ENCODE measurements at places on chromosomes 1 and 21. TPM values are rescaled to one million over a fixed set of nuclear protein-coding genes. Genes with fewer than 3 reads are reported as not detected.

GRCh38 chr1:42957880-42958487 lies 684 bp downstream of the SLC2A1 start:
- peak; percentile 86 for DNase-seq

- DNase-seq, result no peak
Measured at GRCh38 chr1:232127190-232127589, 500.6 kb downstream of the DISC1 start.

The BARHL2 gene
- not detected for total RNA-seq

GRCh38 chr1:164796916-164797315 lies 237.9 kb downstream of the PBX1 start:
- DNase-seq, result no peak

DNA sequence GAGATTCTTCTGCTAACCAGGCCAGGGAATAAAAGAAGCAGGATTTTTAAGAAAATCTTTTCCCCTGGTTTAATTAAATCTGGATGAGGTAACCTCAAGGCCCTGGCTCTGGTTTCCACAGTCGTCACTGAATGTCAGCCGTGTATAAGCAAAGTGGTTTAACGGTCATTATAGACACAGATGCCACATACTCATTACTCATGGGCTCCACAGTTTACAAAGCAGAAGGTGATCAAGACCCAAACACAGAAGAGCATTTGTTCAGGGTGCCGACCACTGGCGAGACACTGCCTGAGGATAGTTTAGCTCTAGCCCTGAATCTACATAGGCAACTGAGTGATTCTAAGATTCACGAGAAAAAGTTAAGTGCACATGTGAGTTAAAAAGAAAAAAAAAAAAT lies 27.8 kb upstream of the RAP1GAP start:
- DNase-seq, result no peak

The PEAR1 gene
- total RNA-seq, result not detected

The PADI2 gene
- total RNA-seq, result not detected

- no peak for DNase-seq
Measured at GRCh38 chr1:38062361-38063288, 16.0 kb upstream of the POU3F1 start.

DNA sequence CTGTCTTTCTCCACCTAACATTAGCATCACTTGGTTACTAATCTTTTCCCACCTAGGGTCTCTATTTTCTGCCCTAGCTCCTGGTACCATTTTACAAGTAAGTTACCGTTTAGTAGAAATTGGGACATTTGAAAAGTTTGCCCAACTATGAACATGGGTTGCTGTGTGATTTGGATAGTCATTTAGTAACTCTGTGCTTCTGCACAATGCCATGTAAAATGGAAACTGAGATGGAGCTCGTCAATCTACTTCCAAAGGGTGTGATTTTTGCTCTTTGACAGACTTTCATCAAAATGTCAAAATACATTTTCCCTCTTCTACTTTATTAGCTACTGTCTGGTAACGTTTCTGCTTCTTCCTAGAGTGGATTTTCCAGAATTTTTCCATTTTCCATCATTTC lies 381.5 kb upstream of the B3GALT2 start:
- DNase-seq, result no peak

The RAD54L gene
- total RNA-seq, result 18.0 TPM

- no peak for DNase-seq
Measured at GRCh38 chr1:101060992-101061391, 35.4 kb upstream of the DPH5 start.

DNA sequence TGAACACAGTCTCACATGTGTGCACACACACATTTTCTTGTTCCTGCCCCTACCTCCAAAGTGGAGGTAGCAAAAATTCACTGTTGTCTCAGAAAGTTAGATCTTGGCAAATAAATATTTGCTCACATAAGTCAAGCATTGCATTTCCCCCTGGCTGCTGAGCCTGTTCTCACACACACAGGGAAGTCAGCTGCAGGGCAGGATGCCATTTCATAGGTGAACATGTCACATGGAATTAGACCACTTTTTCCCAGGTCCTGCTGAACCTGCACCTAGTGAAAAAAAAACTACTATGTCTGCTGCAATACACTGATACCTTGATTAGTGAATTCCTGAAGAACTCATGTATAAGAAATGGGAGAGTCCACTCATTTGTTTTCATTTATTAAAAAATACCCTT lies 5.3 kb upstream of the CD55 start:
- DNase-seq, result no peak

The SUSD4 gene
- total RNA-seq, result not detected

DNA sequence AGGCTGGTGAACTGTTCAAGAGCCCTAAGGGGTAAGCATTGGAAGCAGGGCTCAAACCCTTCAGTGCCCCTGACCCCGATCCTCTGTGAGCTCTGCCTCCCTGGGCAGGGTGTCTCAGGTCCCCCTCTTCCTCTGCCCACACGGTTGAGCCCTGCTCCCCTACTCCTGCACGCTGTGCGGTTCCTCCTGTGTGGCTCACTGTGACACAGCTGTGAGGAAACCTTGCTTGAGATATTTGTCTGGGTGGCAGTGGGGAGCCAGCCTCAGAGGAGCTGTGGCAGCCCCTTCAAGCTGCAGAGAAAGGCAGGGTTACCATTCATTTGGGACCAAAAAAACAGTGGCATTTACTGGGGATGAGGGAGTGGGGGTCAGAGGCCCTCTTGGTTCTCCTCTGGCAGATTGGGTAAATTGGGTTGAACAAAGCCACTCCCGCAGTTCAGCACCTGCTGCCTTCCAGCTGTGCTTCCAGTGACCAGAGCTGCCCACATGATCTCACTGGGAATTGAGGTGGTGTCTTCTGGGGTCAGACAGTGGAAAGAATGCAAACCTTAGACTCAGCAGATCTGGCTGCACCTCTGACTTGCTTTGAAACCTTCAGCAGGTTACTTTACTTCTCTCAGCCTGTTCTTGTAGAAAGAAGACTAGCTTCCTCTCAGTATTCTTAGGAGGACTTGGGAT lies 60.6 kb upstream of the CD1D start:
- no peak for DNase-seq

GRCh38 chr1:153799016-153799415 lies 23.8 kb downstream of the SLC27A3 start:
- DNase-seq, result no peak

The S100A5 gene
- not detected for total RNA-seq

DNA sequence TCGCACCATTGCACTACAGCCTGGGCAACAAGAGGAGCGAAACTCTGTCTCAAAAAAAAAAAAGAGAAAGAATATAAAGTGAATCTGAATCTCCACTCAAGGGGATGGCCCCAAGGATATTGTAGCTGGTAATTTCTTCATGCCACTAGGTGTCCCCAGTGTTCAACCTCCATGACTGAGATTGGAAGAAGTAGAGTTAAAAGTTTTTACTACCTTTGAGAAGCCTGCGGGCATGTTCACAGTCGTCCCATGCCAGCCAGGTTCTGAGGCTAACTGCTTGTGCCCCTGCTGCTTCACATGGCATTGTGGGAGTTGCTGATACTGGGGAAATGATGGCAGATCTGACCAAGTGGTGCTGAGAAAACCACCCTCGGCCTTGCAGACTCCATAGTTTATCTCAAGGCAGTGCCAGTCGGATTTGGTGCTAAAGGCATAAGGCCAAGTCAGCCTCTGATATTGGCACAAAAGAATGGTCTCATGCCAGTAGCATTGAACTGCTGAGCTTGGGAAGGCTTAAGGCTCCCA lies 10.8 kb upstream of the SHISA4 start:
- peak; percentile 68 for DNase-seq

The SSX2IP gene
- total RNA-seq, result 21.4 TPM

The STYXL2 gene
- not detected for total RNA-seq

- peak; percentile 89 for DNase-seq
Measured at GRCh38 chr1:179369751-179370341, 4.1 kb downstream of the AXDND1 start.

The CNKSR1 gene
- 0.29 TPM for total RNA-seq

DNA sequence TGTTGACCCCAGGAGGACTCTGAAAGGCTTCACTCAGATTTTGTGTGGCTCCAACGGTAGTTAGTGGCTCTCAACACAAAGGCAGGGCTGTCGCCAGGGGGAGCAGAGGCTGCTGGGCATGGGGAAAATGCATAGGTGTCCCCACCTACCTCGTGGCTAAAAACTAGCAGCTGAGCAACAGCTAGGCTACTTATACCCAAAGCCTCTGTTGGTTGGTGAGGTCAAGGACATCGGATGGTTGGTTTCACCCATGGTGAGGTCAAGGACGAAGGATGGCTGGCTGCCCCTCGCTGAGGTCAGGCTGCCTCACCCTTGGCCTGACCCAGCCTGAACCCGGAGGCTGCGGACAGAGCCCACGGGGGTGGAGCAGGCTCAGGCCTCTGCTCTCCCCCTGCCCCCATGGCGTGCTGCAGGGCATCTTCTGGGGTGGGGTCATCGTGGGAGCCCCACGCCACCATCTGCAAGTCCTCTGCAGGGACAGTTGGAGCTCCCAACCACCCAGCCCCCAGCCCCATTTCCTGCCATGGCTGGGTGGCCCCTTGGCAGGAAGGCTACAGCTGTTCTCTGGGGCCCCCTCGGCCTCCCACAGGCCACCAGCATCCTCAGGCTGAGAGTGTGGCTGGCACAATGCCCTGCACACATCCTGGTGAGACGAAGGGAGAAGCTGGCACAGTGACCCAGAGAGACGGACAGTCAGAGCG lies 8.5 kb upstream of the GNB1 start:
- DNase-seq, result peak; percentile 76

- no peak for DNase-seq
Measured at GRCh38 chr1:224368409-224368808, 11.7 kb downstream of the CNIH4 start.

- DNase-seq, result no peak
Measured at GRCh38 chr1:48405400-48405799, 66.6 kb downstream of the SPATA6 start.

DNA sequence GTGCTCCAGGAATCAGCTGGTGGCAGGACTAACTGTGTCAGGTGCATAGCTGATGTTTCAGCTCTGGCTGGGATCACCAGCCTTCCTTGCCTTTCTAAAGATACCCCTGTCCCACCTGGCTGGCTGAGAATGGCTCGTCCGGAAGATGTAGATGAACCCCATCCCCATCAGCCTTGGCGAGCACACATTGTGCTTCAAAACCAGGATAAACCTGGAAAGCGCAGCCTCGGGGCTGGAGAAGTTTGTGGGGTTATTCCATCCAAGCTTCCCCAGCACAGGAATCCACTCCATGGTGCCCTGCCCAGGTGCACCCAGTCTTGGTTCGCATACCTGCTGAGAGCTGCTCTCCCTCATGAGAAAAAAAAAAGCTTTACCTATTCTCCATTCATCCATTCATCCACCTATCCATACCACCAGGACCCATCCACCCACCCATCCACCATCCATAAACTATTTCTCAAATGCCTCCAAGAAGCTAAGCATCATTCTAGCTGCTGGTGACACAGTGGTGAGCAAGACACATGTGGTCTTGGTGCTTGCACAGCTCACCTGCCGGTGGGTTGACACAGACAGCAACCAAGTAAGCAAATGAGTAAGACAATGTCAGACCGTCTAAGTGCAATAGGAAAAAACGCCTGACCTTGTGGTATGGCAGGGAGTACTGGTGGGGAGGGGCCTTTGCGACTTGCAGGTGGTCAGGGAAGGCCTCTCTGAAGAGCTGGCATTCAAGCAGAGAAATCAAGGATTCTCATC lies 94.0 kb downstream of the DMRTB1 start:
- DNase-seq, result no peak

DNA sequence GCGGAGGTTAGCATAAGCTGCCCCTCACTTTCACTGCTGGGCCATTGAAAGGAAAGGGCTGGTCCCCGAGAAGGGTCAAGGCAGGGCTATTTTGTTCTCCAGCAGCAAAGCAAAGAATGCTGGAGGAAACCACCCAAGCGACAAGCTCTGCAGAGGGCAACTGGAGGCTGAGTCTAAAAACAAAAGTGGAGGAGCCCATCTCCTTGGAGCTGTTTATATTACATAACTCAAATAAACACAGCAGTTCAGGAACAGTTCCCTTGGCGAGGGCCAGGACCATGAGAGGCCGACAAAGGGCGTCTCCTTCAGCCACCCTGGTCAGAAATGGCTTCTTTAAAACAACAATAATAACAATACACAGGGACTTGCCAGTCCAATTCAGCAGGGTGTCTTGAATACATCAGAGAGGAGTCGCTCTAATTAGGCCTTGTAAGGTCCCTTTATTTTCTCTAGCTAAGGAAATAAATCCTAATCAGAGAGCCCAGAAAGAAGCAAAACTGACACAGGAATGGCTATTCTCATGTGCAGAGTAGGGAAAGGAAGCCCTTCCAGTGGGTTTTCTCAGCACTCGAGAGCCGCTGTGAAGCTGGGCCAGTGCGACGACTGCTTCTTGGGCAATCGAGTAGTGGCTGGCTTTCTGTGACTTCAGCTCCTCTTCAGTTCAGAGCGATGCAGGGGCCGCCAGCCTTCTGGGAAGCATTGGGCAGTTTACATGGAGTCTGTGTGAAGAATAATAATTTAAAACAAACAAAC lies 57.0 kb upstream of the TARBP1 start:
- no peak for DNase-seq

The ATP1B1 gene
- total RNA-seq, result not detected

DNA sequence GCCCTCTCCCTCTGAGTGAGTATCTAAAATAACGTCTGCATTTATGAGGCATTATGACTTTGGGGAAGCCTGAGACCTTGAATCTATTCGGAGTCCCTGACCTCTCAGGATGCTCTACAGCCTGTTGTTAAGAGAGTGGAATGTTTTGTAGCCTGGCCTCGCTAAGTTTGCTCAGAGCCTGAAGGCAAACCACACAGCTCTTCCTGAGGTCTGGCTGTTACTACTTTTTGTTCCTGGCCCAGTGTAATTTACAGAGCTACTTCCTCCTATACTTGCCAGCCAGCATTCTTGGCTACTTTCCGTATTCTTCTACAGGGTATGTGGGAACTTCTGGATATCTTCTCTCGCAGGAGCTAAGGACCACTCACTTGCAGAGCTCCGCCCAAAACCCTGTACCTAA lies 3.6 kb upstream of the ZMYM4 start:
- no peak for DNase-seq
